DMS79 treated with DMSO at 0.1 percent for 48 hours (cell line): ENCODE measurements at places on chromosomes 7 and 10.

DNA sequence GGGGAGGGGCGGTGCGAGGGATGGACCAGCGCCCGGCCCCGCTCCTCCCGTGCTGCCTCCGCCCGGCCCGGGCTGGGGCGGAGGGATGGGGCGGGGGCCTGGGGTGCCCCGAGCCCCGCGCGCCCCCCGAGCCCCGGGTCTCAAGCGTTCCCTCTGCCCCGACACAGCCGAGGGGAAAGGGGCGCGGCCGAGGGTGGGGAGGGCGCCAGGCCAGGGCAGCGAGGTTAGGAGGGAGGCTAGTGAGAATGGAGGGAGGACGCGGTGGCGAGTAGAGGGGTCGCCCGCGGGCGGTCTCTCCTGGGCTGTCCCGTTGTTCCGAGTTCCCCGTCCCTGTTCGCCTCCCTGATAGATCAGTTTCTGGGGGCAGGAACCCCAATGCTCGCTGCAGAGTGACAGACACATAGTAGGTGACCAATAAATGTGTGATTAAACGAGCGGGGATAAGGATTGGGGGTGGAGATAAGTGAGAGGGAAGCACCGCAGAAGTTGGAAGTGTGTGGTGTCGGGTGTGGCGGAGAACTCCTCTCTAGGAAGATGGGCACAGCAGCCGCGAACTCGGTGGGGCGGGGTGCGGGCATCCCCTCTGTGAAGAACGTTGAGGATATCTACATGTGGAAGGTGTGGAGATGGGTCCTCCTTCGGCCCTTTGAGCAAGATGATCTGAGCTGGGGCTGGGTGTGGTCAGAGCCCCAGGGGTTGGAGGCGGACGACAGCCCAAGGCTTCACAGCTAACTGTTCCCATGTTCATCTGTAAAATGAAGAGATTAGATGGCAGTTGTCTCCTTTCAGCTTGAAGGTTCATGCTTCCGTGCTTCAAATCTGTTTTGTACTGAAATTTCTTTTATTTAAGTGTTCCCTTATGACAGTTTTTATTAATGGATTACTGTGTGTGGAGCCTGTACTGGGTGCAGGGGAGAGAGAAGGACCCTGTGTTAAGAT, 580 bp downstream of the ZNF775 start:
- peak; percentile 27 for DNase-seq

- no peak for DNase-seq
These were observed 45.7 kb downstream of the BEND7 start for GRCh38 chr10:13483073-13483472.

DNA sequence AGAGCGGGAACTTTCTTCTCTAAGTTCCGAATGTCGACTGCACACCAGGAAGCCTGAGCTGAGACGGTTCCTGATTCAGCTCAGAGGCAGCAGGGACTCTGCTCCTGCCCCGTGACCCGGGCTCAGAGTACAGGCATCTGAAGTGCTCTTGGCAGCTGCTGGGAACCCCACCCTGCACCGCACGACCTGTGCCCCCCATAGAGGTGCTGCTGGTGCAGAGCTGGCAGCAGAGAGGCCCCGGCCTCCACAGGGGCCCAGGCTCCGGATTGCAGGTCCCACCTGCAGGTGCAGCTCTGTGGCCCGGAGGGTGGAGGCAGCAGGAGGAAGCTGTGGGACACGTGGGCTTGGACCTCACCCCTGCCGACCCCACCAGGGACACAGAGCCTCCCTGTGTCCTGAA, 39.5 kb upstream of the ADGRA1 start:
- DNase-seq: no peak

DNA sequence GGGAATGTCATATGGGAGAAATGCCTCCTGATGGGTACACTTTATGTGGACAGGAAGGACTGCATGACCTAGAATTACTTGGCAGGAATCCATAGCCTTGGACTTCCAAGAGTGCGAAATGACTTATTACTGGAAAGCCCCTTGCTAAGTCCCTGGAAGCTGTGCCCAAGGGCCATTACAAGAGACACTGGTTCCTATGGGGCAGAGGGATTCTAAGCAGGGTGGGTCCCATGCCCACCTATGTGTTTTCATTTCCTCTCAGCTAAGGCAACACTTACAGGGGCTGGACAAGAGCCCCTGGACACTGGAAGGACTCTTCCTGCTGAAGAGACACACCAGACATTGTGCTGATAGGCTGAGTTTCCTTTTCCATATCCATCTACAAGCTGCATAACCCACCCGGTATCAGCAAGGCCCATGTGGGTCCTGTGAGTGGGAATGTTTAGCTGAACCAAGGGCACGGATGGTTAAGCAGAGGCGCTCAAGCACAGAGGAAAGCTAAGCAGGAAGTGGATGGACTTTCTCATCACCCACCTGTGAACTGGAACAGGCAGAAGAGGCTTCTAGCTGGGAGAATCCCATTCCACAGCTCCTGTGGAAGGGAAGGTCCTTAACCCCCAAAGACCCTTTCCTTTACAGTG, 56.2 kb downstream of the XPNPEP1 start:
- no peak for DNase-seq

- no peak for DNase-seq
These were observed 17.2 kb upstream of the FAM170B start for GRCh38 chr10:49151025-49151445.

GRCh38 chr7:105224884-105225651, 163.7 kb downstream of the SRPK2 start:
- DNase-seq: no peak

DNA sequence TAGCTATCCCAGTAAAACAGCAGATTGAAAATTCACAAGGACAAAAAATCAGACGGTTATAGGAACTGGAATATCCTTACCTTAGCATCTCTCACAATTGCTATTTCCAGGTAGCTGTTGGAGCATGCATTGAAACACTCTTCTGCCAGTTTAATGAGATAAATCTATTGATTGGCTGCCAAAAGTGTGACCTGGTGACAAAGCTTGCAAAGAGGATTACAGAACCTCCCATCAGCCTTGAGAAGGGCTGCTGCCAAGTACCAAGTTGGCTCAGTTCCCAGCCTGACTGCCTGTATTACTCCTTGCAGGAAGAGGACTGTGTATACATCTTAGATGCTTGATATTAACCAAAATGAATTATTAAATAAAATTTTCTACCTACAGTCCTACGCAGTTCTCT, 5.1 kb downstream of the PRLHR start:
- DNase-seq: peak; percentile 84

GRCh38 chr7:156475179-156475578, 165.4 kb upstream of the RNF32 start:
- DNase-seq: no peak

GRCh38 chr10:113073549-113074189, 123.6 kb downstream of the TCF7L2 start:
- DNase-seq: no peak
